ENCODE measurements at places on chromosomes 3 and 15.

DNA sequence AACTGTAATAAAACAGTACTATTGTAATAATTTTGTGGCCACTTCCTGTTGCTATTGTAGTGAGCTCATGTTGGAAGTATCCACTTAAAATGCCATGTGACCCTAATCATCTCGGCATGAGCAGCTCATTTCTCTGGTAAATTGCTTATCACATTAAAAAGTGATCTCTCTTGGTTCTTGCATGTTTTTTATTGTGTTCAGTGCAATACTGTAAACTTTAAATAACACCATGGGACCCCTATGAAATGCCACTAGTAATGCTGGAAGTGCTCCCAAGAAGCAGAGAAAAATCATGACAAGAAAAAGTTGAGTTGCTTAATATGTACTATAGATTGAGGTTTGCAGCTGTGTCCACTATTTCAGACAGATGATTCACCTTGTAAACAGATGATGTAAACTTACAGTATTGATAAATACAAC is 45.6 kb downstream of the NMD3 start:
- DNase-seq: no peak

DNA sequence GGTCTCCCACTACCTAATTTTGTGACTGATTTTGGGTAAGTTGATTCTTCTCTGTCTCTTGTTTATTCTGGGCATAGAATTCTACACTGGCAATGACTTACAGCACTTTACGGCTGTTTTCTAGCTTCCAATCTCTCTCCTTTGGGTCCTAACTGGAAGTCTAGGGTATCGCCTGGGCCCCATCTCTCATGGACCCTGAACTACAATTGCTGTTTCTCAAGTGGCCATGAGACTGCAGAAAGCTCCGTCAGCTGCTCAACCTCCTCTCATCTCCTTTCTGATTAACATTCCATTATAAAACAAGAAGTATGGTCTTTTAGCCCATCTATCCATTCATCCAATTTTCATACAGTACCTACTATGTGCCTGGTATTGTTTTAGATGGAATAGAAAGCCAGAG is 4.4 kb upstream of the PXYLP1 start:
- DNase-seq: no peak

DNA sequence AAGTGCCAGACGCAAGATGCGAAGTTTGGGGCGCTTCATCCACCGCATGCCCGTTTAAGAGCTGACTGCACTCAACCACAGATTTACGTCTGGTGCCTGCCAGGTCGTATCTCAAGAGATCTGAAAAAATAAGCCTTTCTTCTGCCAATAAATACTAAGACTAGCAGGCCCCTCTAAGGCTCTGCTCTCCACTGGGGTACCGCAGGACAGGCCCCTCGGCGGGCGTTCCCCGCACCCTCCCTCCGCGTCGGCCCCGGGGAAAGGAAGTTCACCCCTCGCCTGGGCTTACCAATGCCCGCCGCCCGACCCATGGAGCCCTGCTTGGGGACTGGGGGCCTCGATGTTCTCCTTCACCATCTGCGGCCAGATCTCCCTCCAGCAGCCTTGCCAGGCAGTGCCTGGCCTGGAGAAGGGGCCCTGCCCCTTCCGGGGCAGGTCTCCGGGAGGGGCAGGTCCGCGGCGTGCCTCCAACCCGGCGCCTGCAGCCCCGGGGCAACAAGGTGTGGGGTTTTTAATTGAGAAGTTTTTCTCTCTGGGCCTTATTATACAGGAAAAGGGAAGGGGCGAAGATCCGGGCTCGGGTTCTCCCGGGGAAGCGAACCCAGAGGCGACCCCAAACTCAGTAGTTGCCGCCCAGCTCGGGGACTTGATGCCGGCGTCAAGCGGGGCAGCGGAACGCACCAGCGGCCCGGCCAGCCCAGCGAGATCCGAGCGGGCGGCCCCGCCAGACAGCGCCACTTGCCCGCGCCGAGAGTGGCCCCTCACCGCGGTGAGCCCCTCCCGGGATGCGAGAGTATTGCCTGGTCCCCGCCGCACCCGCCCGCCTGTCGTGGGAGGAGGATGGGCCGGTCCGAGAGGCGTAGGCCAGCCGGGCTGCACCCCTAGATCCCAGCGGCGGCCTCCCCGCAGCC is 735 bp downstream of the GOLGA8B start:
- DNase-seq: peak; percentile 14

- DNase-seq: no peak
Observed at GRCh38 chr15:58146749-58147148, 8.6 kb downstream of the AQP9 start.

- DNase-seq: no peak
Observed at GRCh38 chr3:138945709-138946662, 951 bp downstream of the FOXL2 start.

DNA sequence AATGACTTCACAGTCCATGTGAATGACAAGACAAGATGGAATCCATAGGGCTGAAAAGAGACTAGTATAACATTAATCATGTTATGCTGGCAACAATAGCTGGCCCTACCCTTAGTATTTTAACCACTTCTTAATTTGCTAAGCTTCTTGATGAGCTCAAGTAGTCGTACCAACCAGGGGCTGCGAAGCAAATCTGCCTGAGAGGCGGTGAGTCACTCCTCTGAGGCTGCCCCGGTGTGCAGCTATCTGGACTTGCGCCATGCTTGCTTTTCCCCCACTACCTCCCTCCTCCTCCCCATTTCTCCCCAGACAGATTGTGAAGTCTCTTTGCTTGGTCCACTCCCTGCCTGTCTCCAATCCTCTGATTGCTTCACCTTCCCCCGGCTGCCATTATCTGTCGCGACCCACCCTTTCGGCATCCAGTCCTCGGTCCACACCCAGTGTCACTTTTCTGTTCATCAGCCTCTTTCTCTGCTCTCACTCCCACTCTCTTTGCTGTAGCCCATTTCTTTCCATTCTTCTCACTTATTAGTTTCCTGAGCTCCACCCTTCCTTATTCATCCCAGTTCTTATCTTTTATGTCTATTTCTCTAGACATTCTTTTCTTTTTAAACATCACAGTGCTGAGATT is 42.7 kb downstream of the DUT start:
- no peak for DNase-seq

DNA sequence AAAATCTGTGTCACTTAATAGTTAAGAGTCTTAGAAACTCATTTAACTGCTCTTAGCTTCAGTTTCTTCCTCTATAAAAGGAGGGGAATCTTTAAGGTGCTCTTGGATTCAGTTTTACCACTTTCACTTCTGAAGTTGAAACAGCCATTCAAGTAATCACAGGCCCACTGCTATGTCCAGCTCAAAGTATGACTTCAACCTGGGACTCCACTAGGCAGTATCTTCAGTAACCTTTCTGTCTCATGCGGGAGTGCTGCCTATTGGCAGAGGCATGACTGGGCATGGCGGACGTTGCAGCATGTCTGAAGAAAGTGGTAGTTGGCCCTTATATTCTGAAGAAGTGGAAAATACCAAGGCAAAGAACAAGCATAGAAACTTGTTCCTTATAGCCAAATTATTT is 92.3 kb downstream of the DHX30 start:
- no peak for DNase-seq

- no peak for DNase-seq
Observed at GRCh38 chr3:169278667-169279066, 384.8 kb downstream of the MECOM start.

- DNase-seq: no peak
Observed at GRCh38 chr3:38637906-38638305, 11.6 kb downstream of the SCN5A start.

- DNase-seq: no peak
Observed at GRCh38 chr15:70063261-70063925, 34.3 kb downstream of the TLE3 start.

- no peak for DNase-seq
Observed at GRCh38 chr15:36777926-36778325, 198.5 kb downstream of the CDIN1 start.

- no peak for DNase-seq
Observed at GRCh38 chr3:172287937-172288477, 160.2 kb downstream of the GHSR start.

DNA sequence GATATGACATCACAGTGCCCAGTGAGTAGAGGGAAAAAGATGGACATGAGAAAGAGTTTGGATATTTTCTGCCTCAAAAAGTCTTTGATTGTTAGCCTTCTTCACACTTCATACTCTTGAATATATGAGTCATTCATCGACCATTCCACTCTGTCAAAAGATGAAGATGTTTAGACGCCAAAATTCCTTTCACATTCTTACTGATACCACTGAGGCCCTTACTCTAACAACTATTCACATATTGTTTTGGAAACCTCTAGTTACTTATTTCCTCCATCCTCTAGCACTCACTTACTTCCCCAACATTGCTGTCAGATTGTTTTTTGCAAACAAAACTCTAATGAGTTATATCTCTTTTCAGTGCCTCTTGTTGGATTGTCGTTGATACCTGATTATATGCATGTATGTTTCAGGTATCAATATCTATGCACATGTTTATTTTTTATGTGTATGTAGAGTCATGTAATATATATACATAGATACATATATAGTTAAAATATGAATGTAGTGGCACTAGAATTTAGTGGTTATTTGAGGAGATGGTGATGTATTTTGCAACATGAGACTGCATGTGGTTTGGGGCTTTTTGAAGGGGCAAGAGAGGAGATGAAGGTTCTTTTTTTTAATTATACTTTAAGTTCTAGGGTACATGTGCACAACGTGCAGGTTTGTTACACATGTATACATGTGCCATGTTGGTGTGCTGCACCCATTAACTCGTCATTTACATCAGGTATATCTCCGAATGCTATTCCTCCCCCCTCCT is 40.0 kb upstream of the OR5H6 start:
- no peak for DNase-seq

DNA sequence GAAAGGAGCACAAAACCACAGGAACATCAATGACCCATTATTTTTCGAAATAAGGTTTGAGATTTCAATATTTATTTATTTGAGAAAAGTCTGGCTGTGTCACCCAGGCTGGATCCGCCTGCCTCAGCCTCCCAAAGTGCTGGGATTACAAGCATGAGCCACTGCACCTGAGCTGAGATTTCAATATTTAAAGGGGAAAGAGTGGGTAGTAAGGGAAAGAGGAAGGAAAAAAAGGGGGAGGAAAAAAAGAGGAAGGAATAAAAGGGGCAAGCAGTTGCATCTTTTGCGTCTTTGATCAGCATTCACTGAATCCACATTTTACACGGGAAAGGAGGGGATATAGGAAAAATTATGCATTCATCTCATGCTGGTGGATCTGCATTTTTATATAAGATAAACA is 47.4 kb downstream of the ERICH6 start:
- no peak for DNase-seq

DNA sequence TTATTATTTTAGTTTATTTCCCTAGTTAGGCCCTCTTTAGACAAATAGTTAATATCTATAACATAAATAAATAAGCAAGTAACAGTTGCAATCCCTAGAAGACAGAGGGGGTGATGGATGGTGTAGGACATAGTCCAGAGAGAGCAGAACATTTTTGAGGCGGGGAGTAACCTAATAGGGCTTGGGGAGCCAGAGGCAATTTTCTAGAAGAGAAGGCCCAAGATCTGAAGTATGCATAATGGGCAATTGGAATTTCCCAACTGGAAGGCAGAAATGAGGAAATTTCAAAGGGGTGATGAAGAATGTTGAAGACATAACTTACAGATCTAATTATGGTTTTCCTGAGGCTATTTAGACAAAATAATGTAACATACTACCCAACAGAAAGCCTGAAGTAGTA is 525.7 kb downstream of the TUSC7 start:
- no peak for DNase-seq

DNA sequence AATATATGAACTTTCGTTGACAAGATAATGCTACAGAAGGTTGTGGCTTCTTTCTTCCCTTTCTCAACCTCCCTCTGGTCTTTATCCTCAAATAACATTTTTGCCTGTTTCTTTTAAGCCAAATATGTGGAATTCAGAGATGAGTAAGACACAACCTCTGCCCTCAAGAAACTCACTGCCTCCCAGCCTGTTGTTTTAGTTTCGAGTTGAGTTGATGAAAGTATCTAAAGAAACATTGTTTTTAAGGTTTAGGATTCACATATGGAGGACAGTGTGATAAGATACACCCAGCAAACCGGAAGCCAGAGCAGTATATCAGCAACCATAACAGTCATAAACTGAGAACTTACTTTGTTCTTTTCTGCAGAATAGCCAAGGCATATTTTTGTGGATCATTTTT is 218.6 kb downstream of the THSD4 start:
- no peak for DNase-seq

- DNase-seq: no peak
Observed at GRCh38 chr3:184737063-184737462, 25.2 kb upstream of the MAGEF1 start.

DNA sequence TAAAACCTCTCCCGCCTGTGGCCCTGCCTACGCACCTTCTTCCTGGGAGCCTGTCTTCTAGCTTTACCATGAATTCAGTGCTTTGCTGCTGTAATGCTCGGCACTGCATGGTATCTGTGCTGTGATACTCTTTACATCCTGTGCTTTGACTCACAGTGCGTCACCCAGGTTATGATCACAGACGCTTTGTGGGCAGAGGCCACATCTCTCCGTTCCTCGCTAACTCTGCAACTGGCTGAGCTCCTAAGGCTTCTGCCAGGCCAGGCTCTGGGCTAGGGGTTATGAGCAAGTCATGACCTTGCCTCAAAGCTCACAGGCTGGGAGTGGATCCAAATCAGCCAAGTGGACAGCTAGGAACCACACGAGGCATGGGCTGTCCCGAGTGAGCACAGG is 23.2 kb downstream of the SPTBN5 start:
- DNase-seq: peak; percentile 20

GRCh38 chr3:46280105-46280797 is 38.0 kb downstream of the CCR3 start:
- peak; percentile 23 for DNase-seq

DNA sequence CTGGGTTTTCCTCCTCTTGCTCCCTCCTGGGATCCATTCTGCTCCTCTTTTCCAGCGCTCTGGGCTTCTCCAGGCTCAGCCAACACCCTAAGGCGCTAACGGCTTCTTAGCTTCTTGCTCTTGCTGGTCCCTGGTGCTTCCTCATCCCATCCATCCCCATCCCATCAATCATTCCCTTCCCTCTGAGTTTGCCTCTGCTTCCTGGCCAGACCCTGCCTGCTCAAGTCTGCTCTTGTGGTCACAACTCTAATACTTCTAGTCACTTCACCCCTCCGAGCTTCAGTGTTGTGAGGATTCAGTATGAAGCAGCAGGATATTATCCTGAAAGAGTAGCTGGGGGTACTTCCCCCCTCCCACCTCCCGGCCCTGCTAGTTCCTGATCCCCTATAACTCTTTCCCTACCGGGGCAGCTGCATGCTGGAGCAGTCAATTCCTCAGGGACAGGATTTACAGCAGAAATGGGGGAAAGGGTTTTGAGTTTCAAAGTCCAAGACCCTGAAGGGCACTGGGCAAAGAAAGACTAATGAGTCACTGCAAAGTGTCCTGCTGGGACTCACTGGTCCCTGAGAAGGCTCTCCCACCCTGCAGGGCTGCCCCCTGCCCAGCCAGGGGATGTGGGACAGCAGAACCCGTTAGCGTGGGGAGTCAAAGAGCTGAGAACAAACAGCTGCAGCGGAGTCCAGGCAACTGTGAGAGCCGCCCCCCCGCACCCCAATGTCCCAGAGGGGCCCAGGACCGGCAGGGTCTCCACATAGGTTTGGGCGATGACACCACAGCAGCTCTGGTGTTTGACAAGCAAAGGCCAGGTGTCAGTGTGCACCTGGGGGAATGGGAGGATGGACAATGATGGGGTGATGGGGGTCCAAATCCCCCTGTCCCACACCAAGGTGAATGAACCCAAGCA is 2.3 kb upstream of the SYNM start:
- no peak for DNase-seq
